ENCODE measurements at places on chromosomes 3 and 15.

DNA sequence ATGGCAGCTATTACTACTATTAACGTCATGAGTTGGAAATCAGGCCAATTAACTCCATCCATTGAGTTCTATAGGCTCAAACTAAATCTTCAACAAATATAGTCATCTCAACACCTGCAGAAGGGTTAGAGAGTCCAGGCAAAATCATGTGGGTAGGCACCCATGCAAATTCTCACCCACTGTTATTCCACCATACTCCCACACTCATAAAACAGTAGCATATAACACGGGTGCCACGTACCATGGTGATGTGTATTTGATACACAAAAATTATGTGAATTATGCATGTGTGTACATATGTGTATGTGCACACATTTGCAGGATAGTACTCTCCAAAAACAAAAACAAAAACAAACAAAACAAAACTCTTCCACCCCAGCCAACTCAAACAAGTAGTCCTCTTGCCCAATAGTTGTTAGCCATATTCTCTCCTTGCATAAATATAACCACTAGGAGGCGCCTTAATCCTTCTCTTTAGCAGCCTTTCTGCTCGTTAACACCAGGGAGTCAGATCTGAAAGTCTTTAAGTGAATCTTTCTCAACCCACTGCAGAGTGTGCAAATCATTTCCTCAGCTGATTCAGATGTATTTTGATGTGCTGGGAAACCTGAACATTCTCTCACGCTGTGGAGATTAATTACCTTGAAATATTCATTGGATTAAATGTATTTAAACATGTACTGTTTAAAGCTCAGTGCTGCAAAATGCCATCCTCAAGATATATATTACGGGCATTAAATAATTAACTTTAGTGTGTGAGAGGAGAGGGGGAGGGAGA is 38.0 kb upstream of the COPB2 start:
- peak; percentile 46 for DNase-seq

GRCh38 chr3:10901296-10901945 is 85.4 kb downstream of the SLC6A11 start:
- no peak for DNase-seq

- no peak for DNase-seq
Observed at GRCh38 chr3:31999907-32000439, 18.4 kb downstream of the ZNF860 start.

GRCh38 chr3:77699125-77699691 is 659.3 kb downstream of the ROBO2 start:
- DNase-seq = no peak

GRCh38 chr15:33458421-33458820 is 147.7 kb downstream of the RYR3 start:
- DNase-seq = no peak

GRCh38 chr3:144821583-144821982 is 850.0 kb downstream of the DIPK2A start:
- no peak for DNase-seq

DNA sequence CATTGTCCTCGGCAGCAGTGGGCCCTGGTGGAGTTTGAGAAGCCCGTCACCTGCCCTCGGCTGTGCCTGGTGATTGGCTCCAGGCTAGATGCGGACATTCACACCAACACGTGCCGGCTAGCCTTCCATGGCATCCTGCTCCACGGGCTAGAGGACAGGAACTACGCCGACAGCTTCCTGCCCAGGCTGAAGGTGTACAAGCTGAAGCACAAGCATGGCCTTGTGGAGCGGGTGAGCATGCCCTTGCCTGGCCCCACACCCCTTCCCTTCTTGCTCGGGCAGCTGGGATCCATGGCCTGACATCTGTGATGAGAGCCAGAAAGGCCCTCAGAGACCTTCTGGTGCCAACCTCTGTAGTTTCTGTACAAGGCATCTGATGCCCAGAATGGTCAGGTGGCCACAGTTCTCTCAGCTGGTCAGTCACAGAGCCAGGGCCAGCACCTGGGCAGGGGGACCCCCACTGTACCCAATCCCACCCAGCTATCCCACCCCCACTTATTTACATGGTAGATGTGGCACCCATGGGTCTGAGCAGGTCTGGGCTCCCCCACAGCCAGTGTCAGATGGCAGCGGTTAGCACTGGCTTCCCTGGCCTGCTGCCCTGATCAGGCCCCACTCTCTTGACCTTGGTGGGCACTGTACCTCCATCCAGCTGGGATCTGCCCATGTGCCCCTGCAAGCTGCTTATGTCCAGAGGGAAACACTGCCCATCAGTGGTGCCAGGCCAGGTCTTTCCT is 124.9 kb downstream of the DNAJB8 start:
- no peak for DNase-seq

GRCh38 chr15:68699881-68700454 is 120.7 kb downstream of the ANP32A start:
- DNase-seq = no peak

DNA sequence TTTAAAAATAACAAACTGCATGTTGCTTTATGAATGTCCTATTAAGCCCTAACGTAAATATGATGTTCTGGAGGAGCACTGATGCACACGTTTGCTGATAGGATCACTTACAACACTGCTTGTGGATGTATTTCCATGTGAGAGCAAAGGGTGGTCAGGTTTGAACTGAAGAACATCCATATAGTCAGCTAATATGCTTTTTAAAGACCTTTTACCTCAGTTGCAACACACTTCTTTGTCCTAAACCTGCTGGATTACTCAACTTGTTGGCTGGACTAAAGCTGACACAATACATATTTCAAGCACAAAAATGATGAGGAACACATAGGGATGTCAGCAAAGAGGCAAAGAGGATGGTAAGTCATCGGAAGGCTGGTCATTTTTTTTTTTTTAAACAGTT is 186.6 kb downstream of the TIGIT start:
- DNase-seq = no peak

- DNase-seq = no peak
Observed at GRCh38 chr15:63605816-63606215, 8.6 kb downstream of the FBXL22 start.

GRCh38 chr3:71388535-71389120 is 194.9 kb downstream of the FOXP1 start:
- no peak for DNase-seq

DNA sequence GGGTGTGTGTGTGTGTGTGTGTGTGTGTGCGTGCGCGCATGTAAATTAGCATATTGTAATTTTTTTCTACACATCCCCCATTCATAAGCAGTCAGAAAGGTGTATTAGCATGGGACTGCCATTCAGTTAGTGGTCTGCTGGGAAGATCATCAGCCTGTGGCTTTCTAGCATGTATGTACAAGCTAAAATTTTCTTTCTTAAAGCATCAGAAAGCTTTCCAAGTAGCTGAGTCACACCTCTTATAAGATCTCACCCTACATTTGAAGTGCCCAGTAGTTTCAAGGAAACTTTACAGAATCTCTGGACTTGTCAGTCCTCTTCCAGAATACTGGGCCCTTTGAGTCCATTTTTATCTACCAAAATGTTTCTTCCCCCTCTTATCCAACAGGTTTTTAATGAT is 411.4 kb upstream of the TPRG1 start:
- no peak for DNase-seq

- DNase-seq = no peak
Observed at GRCh38 chr3:150324788-150325187, 83.3 kb upstream of the TSC22D2 start.

GRCh38 chr15:28191832-28192231 is 92.7 kb upstream of the OCA2 start:
- DNase-seq = peak; percentile 30

DNA sequence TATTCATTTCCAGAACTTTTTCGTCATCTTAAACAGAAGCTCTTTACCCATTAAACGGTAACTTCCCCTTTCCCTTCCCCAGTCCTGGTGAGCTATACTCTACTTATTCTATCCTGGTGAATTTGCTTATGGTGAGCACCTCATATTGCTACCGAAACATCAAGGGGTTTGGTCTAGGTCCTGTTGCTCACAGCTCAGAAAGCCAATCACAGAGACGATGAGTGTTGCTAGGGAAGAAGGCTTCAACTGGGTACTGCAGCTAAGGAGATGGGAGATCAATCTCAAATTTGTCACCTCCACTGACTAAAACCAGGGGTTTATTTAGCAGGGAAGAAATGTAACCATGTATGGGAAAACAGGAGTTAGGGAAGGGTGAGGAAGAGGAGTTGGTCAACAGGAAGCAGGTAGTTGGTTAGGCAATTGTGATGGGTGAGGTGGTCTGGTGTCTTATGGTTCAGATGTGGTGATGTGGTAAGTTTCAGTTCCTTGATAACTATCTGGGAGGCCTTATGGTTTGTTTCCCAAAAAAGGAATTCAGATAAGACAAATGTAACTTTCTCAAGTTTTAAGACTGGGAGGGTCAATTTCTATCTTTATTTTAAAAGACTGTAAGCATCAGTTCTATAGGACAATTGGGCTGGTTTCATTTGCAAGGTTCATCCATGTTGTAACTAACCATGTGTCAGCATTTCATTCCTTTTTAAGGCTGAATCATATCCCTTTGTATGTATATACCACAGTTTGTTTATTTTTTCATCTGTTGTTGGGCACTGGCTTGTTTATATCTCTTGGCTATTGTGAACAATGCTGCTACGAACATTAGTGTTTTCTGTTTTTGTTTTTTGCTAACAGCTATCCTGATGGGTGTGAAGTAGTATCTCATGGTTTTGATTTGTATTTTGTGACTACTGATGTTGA is 24.3 kb downstream of the ARHGAP11B start:
- DNase-seq = no peak

DNA sequence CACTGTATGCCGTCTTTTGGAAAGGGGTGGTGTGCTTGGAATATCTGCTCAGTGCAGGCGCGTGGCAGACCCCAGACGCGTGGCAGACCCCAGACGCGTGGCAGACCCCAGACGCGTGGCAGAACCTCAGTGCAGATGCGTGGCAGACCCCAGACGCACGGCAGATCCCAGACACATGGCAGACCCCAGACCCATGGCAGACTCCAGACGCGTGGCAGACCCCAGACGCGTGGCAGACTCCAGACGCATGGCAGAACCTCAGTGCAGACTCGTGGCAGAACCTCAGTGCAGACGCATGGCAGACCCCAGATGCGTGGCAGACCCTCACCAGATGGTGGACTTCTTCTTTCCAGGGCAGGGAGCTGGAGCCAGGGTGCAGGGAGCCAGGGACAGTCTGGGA is 637 bp upstream of the MUC4 start:
- DNase-seq = no peak

- no peak for DNase-seq
Observed at GRCh38 chr15:78925076-78925624, 19.7 kb downstream of the CTSH start.

GRCh38 chr3:62293051-62293780 is 80.1 kb downstream of the FEZF2 start:
- DNase-seq = no peak

- DNase-seq = no peak
Observed at GRCh38 chr15:82307714-82308081, 41.6 kb downstream of the GOLGA6L10 start.

GRCh38 chr3:128340198-128340903 is 126.3 kb downstream of the DNAJB8 start:
- DNase-seq = no peak

DNA sequence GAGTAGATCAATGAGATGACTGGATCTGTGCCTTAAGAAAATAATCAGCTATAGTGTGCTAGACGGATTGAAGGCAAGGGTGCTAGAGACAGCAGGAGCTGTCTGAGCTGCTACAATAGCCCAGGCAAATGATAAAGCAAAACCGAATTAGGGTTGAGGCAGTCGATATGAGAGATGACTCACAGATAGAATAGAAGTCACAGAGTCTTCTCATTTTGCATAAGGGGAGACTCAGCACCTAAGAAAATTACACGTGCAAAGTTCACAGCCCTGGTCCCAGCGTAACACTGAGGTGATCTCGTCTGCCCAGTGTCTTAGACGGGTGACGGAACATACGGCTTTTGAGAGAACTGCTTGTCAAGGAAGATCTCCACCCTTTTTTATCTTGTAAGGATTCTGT is 11.6 kb downstream of the LPP start:
- no peak for DNase-seq

GRCh38 chr15:84552896-84553295 is 47.9 kb upstream of the ZSCAN2 start:
- DNase-seq = no peak

DNA sequence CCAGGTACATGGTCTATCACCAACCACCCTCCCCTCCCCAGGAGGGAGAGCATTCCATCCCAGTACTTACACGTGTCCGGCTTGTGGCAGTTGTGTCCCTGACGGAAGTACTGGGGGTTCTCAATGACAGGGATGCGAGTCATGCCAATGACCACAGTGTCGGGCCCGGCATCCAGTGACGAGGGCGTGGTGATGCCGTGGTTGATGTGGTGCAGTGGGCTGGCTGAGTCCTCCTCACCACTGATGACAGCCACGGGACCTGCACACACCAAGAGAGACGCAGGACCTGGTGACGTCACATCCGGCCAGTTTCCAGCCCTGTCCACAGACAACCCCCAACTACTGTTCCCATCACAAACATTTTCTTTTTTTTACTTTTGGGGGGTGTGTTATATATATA is 223.8 kb downstream of the NTRK3 start:
- no peak for DNase-seq

- DNase-seq = no peak
Observed at GRCh38 chr3:124775877-124776276, 45.6 kb downstream of the UMPS start.

GRCh38 chr15:48806151-48806550 is 4.7 kb downstream of the CEP152 start:
- no peak for DNase-seq

GRCh38 chr15:82178061-82178460 is 84.5 kb downstream of the EFL1 start:
- no peak for DNase-seq

DNA sequence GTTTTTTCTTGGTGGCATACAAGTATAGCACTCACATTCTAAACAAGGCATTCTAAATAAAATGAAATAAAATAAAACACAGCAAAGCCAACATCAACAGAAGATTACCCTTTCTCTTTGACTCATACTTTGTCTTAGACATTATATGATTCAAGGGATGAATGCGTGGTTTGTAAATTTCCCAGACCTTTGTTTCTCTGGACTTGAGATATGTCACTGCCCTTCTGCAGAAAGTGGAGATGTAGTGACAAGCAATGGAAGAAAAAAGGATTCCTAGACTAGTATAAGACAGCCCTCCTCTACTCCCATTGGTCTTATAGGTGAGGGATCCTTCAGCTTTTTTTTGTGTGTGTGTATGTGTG is 22.4 kb downstream of the NANOGP8 start:
- DNase-seq = no peak

GRCh38 chr3:140571836-140572235 is 106.0 kb upstream of the TRIM42 start:
- DNase-seq = no peak

DNA sequence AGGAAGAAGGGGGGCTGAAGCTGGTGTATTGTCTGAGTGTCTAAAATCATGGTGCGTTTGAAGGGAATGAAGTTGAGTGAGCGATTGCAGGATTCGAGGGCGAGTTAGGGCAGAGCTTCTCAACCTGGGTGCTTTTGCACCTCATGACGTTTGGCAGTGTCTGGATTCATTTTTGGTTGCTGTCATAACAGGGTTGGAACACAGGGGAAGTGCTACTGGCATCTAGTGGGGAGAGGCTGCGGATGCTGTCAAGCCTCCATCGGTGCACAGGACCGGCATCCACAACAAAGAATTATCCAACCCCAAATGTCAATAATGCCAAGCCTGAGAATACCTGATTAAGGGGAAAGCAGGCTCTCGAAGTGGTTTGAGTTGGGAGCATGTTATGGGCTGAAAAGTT is 120.0 kb downstream of the SLCO3A1 start:
- DNase-seq = no peak

Data from right kidney (tissue), 9 donors.